Smooth muscle cell of the brain vasculature (primary cell): ENCODE measurements at places on chromosomes 16 and 17.

GRCh38 chr17:3796110-3796821 is 4.7 kb downstream of the ITGAE start:
- DNase-seq = no peak

- DNase-seq = no peak
Measured at GRCh38 chr17:42898147-42898811, 2.3 kb upstream of the G6PC1 start.

- DNase-seq = no peak
Measured at GRCh38 chr17:18280766-18281371, 20.4 kb downstream of the MIEF2 start.

DNA sequence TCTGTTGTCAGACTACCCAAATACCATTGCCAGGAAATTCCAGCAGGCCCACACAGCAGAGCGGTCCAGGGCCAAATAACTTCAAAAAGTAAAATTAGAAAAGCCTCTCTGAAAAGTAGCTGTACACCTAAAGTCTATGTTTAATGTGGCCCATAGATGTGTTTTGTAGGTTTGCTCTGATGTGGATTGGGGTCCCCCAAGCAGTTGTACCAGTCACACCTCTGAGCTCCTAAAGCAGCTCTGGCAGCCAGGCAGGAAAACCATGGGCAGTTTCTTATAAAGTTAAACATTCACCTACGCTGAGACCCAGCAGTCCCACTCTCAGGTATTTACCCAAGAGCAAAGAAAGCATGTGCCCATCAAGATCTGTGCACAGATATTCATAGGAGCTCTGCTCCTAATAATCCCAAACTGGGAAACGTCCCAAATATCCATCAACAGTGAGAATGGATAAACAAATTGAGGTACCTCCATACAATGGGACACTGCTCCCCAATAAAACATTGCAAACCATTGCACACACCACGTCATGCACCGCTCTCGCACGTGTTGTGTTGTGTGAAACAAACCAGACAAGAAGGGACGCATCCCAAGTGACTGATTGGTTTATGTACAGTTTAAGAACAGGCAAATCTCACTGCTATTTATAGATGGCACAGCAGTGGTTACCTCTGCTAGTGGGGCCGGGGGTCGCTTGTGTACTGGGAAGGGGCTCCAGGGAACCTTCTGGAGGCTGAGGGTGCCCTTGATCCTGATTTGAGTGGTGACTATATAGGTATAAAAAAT is 15.8 kb upstream of the PRM1 start:
- DNase-seq = no peak

- no peak for DNase-seq
Measured at GRCh38 chr16:17304491-17305119, 166.2 kb downstream of the XYLT1 start.
